KG1 (cell line): ENCODE measurements at places on chromosomes 3 and 15.

- DNase-seq = no peak
These were observed 69.1 kb downstream of the PEX5L start for GRCh38 chr3:179967622-179968021.

DNA sequence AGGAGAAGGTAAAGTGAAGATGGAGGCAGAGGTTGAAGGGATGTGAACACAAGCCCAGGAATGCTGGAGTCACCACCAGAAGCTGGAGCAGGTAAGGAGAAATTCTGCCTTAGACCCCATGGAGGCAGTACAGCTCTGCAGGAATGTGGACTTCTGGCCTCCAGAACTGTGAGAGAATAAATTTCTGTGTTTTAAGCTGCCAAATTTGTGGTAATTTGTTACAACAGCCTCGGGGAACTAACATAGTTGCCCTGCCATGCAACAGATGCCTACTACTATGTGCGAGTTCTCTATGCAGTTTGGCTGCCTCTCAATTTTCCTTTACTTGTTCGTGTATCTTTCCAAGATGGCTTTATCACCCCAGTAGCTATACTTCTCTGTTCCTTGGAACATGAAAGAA is 394.1 kb downstream of the TUSC7 start:
- DNase-seq = no peak

DNA sequence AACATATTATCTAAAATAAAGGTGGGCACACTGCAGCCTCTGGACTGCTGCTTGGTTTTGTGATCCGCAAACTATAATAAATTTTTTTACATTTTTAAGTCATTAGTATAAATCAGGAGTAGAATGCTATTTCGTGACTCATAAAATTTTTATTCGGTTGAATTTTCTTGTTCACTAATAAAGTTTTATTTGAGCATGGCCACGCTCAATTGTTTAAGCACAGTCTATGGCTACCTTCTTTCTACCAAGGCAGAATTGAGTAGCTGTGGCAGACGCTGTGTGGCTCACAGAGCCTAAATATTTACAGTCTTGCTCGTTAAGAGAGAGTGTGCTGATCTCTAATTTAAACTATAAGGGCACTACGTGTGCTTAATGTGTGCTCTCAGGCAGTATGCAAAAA is 28.9 kb downstream of the ROBO2 start:
- no peak for DNase-seq

DNA sequence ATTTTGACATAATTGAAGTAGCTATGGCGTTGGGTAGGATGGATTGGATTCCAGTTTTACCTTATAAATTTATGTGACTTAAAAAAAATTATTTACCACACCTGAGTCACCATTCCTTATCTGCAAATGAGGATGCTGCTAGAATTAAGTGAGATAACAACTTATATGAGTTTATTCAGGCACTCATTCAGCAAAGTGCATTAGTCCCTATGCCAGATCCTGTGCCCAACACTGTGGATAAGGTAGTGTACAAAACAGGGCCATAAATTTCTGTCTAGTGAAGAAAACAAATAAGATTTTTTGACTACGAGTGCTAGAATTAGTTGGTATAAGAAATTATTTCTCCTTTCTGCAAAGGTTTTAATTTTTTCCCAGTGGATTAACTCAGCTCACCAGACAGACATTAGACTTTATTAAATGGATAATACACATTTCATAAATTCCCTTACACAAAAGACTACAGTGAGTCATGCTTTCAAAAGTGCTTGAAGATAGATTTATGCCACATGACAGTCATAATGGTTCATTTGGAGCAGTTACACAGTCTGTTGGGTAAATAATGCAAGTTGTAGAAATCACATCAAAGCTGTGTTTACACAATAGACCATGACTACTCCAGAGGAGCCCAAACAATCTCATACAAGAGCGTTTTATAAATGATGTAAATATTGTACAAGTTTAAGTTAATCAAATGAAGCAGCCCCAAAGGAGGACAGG is 129.9 kb upstream of the TGFBR2 start:
- DNase-seq = no peak

- no peak for DNase-seq
These were observed 60.9 kb upstream of the PYGO1 start for GRCh38 chr15:55649058-55649423.

- no peak for DNase-seq
These were observed 49.3 kb upstream of the KBTBD8 start for GRCh38 chr3:66948838-66949237.

- no peak for DNase-seq
These were observed 3.4 kb upstream of the SELENOT start for GRCh38 chr3:150599611-150600297.

DNA sequence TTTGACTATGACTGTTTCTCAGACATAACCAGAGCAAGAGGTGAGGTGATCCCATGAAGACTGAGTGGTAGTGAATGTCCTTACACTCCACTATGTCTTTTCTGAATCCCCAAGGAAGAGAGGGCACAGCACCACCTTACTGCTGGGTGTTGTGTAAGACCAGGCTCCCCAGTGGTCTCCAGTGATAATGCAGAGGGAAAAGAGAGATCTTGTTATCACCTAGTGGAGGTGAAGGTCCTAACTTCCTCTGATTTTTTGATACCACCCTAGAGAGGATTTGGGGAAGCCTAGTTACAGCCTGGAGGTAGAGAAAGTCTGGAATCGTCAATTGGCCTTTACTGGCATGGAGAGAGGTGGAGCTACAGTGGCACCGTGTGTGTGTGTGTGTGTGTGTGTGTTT is 288.0 kb upstream of the BCHE start:
- DNase-seq = no peak

GRCh38 chr3:128555098-128555825 is 62.3 kb upstream of the GATA2 start:
- no peak for DNase-seq

DNA sequence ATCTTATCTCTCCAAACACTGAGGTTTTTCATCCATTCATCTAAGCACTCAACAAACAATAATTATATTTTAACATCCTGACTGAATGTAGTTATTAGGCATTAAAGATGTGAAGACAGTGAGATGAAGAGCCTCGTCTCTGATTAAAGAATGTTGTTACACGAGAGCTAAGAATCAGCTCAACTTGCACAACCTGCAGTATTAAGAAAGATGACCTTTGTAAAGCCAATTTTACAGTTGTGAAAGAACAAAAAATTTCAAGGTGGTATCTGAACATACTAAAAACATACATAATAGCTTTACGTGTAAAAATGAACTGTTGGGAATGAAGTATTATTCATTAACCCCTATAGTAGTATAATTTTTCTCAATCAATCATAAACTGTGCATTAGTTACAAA is 12.8 kb downstream of the CLDN1 start:
- no peak for DNase-seq

DNA sequence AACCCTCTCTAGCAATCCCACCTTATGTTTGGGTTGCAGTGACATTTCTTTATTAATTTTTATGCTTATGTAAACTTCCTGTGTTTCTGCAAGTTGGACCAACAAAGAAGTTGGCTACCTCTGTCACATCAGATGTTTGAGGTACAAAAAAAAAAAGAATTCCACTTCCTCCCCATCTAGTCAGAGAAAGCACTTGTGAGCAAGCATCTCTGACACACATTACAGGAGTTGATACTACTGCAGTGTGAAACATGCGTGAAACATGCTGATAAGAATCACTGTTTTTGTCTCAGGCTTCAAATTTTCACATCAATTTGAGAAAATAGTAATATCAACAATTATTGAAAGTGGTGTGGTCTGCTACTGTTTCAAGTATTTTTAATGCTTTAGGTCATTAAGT is 1.3 kb downstream of the SCAANT1 start:
- DNase-seq = no peak

- DNase-seq = no peak
These were observed 179.9 kb downstream of the MCTP2 start for GRCh38 chr15:94411285-94411684.

- DNase-seq = no peak
These were observed 18.7 kb downstream of the OCA2 start for GRCh38 chr15:28080386-28080785.

- no peak for DNase-seq
These were observed 32.5 kb downstream of the ABHD5 start for GRCh38 chr3:43723121-43723734.
